ENCODE measurements at places on chromosomes 7 and 10. TPM values are rescaled to one million over a fixed set of nuclear protein-coding genes. Genes with fewer than 3 reads are reported as not detected.

DNA sequence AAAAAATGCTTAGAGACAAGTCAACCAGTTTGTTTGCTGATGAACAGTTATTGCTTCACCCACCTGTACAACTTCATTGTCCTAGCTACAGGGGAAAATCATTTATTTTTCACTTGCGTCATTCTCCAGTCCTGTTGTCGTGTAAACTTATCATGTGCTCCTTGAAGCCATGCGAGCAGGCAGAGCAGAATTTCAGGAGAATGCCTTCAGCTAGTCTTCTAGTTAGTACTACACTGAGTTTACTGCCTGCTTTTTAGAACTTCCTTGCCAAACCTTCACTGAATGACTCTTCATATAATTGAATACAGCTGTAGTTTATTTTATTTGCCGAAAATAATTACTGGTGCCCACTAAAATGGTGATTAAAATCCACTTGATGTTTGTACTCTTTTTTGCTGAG lies 15.6 kb downstream of the RPA3 start:
- no peaks in the 10 kb centered on the region for H3K27me3 ChIP-seq
- no peak for DNase-seq
- H3K4me3 ChIP-seq, result no peak overlapping the region
- H3K36me3 ChIP-seq, result no peaks in the 10 kb centered on the region
- H3K27ac ChIP-seq, result no peak overlapping the region

DNA sequence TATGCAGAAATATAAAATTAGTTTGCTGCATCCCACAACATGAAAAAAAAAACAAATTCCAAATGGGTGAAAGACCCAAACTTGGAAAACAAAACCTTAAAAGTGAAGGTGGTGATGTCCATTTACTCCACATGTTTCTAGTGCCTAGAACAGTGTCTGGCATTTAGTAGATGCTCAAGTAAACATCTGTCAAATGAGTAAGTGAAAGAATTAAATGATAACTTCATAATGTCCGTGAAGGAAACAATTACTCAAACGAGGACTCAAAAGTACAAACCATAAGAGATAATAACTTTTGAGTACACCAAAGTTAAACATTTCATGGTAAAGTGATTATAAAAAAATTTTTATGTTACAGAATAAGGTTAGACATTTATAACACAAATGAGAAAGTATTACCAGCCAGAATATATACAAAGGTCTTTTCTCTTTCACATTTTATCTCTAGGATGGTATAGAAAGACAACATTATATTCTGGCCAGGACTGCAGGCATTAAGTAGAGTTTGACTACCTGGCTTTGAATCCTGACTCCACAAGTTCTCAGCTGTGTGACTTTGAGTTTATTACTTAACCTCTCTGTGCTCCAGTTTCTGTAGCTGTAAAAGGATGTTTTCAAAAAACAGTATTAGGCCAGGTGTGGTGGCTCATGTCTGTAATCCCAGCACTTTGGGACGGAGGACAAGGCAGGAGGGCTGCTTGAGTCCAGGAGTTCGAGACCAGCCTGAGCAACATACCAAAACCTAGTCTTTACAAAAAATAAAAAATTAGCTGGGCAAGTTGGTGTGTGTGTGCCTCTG lies 20.7 kb downstream of the NMT2 start:
- no peak for DNase-seq
- no peak overlapping the region for H3K27ac ChIP-seq

DNA sequence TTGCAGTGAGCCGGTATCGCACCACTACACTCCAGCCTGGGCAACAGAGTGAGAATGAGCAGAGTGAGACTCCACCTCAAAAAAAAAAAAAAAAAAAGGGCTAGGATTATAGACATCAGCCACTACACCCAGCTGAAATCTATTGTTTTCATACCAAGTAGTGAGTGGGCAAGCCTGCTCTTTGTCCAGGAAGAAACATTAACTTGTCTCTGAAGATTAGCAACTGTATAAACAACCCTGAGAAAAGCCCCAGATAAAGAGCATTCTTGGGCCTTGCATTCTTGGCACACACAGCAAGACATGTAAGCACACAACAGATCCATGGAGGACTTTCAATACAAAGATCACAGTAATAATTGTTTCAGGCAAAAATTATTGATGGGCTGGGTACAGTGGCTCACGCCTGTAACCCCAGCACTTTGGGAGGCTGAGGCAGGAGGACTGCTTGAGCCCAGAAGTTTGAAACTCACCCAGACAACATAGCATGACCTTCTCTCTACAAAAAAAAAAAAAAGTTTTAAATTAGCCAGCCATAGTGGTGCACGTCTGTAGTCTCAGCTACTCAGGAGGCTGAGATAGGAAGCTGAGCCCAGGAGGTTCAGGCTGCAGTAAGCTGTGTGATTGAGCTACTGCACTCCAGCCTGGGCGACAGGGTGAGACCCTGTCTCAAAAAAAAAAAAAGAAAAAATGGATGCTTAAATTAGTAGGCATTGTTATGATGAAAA lies 4.4 kb downstream of the PSPH start:
- no peaks in the 10 kb centered on the region for H3K27me3 ChIP-seq
- no peak overlapping the region for H3K27ac ChIP-seq
- no peak overlapping the region for H3K4me3 ChIP-seq
- no peaks in the 10 kb centered on the region for H3K36me3 ChIP-seq
- DNase-seq, result no peak

DNA sequence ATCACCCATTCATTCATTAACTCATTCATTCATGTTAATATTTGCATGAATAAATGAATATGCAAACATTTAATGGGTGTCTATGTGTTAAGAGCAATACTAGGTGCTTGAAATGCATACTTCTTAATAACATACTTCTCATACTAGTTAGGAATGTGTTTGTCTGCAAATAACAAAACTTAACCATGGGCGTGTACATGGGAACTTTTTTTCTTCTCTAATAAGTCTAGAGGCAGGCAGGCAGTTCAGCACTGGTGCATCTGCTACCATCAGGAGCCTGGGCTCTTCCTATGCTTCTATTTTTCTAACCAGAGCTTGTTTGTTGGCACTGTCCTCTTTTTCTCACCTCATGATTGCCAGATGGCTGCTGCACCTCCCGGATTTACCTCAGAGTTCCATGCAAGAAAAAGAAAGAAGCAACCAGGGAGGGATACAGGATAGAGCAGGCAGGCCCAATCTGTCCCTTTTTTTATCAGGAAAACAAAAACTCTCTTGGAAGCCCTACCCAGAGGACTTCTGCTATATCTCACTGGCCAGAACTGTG lies 22.7 kb downstream of the CDHR3 start:
- DNase-seq, result no peak
- no peak overlapping the region for H3K4me3 ChIP-seq
- H3K4me1 ChIP-seq, result no peaks in the 10 kb centered on the region
- H3K27ac ChIP-seq, result no peak overlapping the region
- H3K36me3 ChIP-seq, result no peaks in the 10 kb centered on the region

DNA sequence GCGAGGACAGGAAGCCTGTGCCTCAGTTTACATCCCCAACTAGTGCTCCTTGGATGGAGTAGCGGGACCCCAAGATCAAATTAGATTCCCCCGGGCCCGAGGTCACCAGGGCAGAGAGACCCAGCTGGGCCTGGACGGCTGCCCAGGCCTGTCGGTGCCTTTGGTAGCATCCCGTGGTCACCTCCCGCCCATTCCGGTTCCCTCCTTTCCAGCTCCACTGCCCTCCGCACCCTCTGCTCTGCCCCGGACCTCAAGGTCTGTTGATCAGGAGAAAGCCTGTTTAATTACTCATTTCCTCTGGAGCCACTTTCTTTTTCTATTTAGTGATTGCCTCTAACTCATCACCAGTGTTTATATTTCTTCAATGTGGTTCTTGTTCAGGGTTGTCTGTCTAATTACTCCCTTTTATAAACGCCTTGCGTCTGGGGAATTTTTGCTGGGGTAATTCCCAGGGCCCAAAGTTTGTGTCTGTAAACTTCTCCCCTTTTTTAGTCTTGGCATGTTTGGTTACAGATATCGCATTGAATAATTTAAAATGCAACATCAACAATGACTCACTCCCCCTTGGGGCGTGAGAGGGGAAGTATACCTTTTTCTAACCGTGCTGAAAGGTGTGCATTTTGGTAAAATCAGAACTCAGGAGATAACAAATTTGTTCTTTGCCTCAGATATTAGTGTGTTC lies 1.9 kb downstream of the FOXK1 start:
- H3K36me3 ChIP-seq, result no peaks in the 10 kb centered on the region
- H3K27ac ChIP-seq, result peak overlapping the region; percentile 95
- peak overlapping the region; percentile 95 for H3K4me3 ChIP-seq
- DNase-seq, result peak; percentile 52
- H3K27me3 ChIP-seq, result no peaks in the 10 kb centered on the region
- peaks cover 16% of the 10 kb centered on the region for H3K4me1 ChIP-seq

GRCh38 chr10:25858076-25858475 lies 76.0 kb upstream of the MYO3A start:
- DNase-seq, result no peak
- H3K27ac ChIP-seq, result no peak overlapping the region

GRCh38 chr10:34809796-34810195 lies 5.3 kb downstream of the PARD3 start:
- no peak overlapping the region for H3K4me3 ChIP-seq
- H3K27me3 ChIP-seq, result peaks cover 10% of the 10 kb centered on the region
- no peaks in the 10 kb centered on the region for H3K36me3 ChIP-seq
- no peak for DNase-seq
- H3K27ac ChIP-seq, result no peak overlapping the region

DNA sequence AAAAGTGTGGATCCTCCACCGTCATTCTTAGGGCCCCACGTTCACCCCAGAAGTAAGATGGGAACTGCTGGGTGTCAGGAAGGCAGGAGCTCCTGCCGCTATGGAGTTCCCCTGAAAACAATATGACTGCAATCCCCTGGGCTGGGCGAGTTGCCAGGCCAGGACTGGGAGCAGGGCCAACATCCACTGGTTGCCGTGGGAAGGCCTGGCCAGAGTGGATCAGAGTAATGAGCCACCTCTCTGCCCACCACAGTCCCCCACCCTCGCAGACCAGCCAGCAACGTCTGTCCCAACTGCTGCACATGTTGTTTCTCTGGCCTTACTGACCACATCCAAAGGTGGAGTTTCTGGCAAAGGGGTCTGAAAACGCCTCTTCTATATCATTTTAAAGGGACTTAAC lies 86.6 kb downstream of the STRA8 start:
- no peak overlapping the region for H3K4me3 ChIP-seq
- no peak overlapping the region for H3K27ac ChIP-seq
- no peaks in the 10 kb centered on the region for H3K36me3 ChIP-seq
- no peaks in the 10 kb centered on the region for H3K27me3 ChIP-seq
- DNase-seq, result no peak

DNA sequence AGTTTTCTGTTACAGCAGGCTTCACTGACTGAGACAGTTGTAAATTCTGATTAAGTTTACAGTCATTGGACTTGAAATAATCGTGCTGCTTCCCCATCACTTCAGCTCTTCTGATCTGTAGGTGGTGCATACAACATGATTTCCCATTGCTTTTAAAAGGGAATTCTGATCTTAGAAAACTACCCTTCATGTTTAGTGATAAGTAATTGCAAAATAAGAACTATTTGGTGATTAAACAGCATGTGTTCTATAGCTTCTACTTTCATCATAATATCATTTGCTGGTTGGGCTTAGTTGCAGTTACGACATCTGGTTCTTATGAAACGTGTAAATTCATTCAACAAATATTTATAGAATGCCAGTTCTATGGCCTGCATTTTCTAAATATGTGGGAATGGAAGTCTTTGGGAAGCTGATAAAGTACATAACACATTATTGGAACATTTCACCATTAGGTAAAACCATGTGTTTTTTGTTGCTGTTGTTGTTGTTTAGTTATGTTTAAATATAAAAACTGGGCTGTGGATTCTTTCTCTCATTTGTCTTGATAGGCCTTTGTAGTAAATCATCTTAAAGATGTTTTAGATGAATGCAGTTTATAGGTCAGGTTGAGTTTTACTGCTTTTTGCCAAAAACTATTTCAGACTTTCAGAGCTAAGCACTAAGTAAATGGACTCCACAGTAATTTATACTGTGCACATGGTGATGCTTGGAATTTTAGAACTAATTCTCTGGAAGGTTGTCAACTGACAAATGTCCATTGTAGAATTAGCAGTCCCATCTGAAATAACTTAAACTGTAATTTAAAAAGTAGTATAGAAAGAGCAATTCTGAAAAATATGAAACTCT lies 13.1 kb downstream of the GNAI1 start:
- H3K4me3 ChIP-seq, result no peak overlapping the region
- H3K27me3 ChIP-seq, result no peaks in the 10 kb centered on the region
- H3K36me3 ChIP-seq, result no peaks in the 10 kb centered on the region
- no peak overlapping the region for H3K27ac ChIP-seq
- DNase-seq, result no peak

- DNase-seq, result no peak
- no peaks in the 10 kb centered on the region for H3K27me3 ChIP-seq
- H3K27ac ChIP-seq, result no peak overlapping the region
- H3K4me3 ChIP-seq, result no peak overlapping the region
- H3K36me3 ChIP-seq, result peaks cover 11% of the 10 kb centered on the region
These were observed 1.5 kb downstream of the ANKRD61 start for GRCh38 chr7:6032641-6033040.

DNA sequence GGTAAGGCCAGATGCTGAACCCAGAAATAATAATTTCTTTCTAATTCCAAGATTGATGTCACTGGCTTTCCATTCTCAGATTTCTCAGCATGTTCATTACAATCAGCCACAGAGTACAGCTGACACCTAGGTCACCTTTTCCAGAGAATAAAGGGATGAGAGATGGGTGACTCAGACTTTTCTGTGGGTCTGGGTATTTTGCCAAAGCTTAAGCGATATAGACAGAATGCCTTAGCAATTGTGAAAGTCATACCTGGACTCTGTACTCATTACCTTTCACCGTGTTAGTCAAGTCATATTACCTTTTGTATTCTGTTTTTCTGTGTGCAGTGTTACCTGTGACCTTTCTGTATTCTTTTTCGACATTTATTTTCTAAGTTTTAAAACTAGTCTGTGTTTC lies 10.6 kb upstream of the PRTFDC1 start:
- no peak for DNase-seq
- no peaks in the 10 kb centered on the region for H3K27me3 ChIP-seq
- no peaks in the 10 kb centered on the region for H3K36me3 ChIP-seq
- no peak overlapping the region for H3K27ac ChIP-seq
- no peak overlapping the region for H3K4me3 ChIP-seq

DNA sequence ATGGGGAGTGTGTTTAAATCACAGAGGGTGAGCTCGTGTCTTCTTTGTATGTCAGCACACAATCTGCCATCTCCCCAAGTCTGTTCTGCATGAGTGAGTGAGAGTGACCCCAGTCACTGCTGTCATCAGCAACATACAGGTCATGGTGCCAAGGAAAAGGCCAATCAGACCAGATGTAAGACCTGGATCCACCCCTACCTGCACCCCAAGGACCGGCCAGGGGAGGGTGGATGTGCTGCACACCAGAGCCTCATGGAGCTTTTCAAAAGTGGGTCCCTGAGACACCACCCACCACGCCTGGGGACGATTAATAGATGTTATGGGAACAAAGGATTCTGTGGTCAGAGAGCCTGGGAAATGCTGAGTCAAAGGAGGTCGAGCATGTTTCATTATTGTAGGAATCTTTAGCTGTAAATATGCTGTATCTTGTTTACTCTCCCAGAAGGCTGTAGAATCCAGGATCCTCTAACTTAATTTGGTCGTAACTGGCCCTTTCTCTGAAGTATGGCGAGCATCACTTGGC lies 420.5 kb downstream of the RPS24 start:
- DNase-seq, result no peak
- no peak overlapping the region for H3K27ac ChIP-seq
- H3K36me3 ChIP-seq, result no peaks in the 10 kb centered on the region
- no peaks in the 10 kb centered on the region for H3K4me1 ChIP-seq
- no peaks in the 10 kb centered on the region for H3K27me3 ChIP-seq
- no peak overlapping the region for H3K4me3 ChIP-seq

C1QL3 gene
- 0.68 TPM for polyA plus RNA-seq

CYP3A4 gene
- polyA plus RNA-seq, result not detected

NUTM2E gene
- not detected for polyA plus RNA-seq

SDHAF3 gene
- 111 TPM for polyA plus RNA-seq

PRF1 gene
- polyA plus RNA-seq, result 0.65 TPM

SKIDA1 gene
- 0.63 TPM for polyA plus RNA-seq

EPDR1 gene
- polyA plus RNA-seq, result 5.8 TPM
